Calu3 (cell line): ENCODE measurements at places on chromosomes 12 and 14.
A peak's percentile ranks its signal among the peaks of the same experiment; 100 is the strongest.

DNA sequence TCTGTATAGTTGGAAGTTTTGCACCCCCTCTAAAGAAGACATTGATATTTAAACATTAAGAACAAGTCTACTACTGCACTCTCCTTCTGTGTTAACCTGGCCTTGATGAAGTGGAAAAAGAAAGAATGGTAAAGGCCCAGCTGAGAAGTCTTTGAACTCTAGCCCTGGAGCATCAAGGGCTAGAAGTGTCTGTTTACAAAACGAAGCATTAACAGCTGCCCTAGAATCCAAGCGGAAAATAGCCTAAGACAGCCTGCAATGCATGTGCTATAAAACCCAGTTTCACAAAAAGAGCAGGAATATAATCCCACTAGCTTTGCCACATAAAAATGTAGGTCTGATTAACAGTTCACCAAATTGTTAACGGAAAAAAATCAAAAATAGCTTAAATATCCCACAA is 60.5 kb downstream of the NUMB start:
- DNase-seq, result no peak

- DNase-seq, result no peak
Observed at GRCh38 chr12:68861890-68862289, 53.9 kb downstream of the MDM2 start.

GRCh38 chr12:67077617-67078016 is 191.5 kb upstream of the CAND1 start:
- DNase-seq, result no peak

DNA sequence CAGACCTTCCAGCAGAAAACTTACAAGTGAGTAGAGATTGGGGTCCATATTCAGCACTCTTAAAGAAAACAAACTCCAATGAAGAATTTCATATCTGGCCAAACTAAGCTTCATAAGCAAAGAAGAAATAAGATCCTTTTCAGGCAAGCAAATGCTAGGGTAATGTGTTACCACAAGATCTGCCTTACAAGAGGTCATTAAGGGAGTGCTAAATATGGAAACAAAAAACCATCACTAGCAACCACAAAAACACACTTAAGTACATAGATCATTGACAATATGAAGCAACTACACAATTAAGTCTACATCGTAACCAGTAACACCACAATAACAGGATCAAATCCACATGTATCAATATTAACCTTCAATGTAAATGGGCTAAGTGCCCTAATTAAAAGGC is 47.1 kb upstream of the CLEC14A start:
- no peak for DNase-seq

- DNase-seq, result no peak
Observed at GRCh38 chr12:132355742-132356681, 26.6 kb upstream of the GALNT9 start.

DNA sequence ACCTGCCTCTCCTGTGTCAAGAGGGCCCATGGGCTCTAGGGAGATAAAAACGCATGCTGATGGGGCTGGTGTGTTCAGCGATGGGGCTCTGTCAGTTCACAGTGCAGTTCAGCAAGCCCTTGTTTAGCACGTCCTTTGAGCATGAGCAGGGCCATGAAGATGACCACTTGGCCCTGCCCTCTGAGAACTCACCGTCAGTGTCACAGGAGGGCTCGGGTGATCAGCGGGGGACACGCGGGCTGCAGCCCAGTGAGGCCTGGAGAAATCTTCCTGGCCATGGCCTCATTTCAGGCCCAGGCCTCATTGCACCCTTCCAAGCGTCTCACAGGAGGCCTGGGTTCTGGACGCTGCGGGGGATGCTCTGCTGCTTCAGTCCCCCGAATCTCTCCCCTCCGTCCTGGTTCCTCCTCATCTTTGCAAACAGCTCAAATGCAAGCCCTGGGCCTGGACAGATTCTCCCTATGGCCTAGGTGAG is 181.6 kb downstream of the ADGRD1 start:
- DNase-seq, result no peak

DNA sequence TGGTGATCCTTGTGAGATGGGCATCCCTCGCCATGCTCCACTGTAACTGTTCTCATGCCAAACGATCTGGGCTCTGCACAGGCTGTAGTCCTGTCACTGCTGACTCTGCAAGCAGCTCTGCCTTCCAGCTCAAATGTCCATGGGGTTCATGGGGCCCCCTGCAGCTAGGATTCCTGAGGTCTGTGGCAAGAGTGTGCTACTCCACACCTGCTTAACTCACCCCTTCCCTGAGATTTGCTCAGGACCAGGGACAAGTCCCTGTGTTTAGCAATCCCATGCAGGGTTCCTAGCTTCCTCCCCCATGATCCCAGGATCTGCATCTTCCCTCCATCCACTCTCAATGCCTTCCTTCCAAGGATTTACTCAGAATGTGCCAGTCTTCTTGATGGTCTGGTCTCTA is 241.0 kb downstream of the ASCL1 start:
- DNase-seq, result no peak

GRCh38 chr14:68665792-68666204 is 127.1 kb downstream of the ZFP36L1 start:
- DNase-seq, result no peak

GRCh38 chr12:95474660-95474958 is 657 bp downstream of the METAP2 start:
- peak; percentile 8 for DNase-seq

DNA sequence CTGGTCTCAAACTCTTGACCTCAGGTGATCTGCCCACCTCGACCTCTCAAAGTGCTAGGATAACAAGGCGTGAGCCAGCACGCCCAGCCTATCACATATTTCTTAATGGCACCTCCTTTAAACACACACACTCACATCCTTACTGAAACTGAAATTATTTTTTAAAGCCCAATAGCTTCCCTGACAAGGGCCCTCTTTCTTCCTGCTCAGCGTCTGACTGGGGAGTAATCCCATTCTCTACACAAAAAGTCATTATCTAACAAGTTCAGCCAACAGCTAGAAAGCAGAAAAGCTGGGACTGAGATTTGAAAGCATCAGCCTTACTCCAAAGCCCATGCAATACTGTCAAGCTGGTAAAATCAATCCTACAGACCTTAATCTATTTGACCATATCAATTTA is 10.0 kb upstream of the AICDA start:
- no peak for DNase-seq

- DNase-seq, result no peak
Observed at GRCh38 chr12:52423661-52424500, 10.3 kb downstream of the KRT75 start.

- DNase-seq, result no peak
Observed at GRCh38 chr12:114817571-114818425, 133.8 kb upstream of the TBX3 start.

GRCh38 chr14:76647697-76648298 is 113.5 kb upstream of the VASH1 start:
- peak; percentile 36 for DNase-seq

GRCh38 chr12:24197532-24197931 is 248.1 kb upstream of the SOX5 start:
- DNase-seq, result no peak

DNA sequence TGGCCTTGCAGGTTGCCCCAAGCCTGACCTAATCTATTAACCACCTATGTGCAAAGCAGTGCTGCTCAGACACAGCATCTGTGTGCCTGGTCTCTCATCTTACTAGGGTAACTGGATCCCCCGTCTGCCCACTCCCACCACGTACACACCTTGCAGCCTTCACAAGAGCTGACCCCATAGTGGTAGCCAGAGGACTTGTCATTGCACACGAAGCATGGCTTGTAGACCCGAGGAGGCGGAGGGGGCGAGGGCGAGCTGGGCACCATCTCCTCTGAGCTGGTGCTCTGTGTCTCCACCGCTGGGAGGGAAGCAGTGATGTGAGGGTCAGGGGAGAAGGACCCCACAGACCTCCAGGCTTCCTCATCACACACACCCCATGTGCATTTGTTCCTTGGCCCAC is 8.4 kb upstream of the ITGB7 start:
- no peak for DNase-seq

GRCh38 chr12:57837864-57838562 is 8.5 kb downstream of the CTDSP2 start:
- DNase-seq, result no peak

DNA sequence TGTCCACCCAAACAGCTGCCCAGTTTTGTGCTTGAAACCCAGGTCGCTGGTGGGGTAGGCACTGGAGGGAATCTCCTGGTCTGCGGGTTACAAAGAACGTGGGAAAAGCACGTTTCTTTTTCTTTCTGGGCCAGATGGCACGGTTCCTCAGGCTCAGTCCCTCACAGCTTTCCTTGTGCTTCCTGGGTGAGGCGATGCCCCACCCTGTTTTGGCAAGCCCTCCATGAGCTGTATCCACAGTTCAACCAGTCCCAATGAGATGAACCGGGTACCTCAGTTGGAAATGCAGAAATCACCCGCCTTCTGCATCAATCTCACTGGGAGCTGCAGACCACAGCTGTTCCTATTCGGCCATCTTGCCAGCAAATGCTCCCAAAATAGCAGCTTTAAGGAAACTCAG is 51.4 kb upstream of the TMTC2 start:
- no peak for DNase-seq

DNA sequence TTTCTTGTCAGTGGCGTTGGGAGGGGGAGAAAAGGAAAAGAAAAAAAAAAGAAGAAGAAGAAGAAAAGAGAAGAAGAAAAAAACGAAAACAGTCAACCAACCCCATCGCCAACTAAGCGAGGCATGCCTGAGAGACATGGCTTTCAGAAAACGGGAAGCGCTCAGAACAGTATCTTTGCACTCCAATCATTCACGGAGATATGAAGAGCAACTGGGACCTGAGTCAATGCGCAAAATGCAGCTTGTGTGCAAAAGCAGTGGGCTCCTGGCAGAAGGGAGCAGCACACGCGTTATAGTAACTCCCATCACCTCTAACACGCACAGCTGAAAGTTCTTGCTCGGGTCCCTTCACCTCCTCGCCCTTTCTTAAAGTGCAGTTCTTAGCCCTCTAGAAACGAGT is 1.9 kb downstream of the ASCL1 start:
- no peak for DNase-seq

GRCh38 chr14:83096092-83096491 is 1562.4 kb upstream of the SEL1L start:
- no peak for DNase-seq

DNA sequence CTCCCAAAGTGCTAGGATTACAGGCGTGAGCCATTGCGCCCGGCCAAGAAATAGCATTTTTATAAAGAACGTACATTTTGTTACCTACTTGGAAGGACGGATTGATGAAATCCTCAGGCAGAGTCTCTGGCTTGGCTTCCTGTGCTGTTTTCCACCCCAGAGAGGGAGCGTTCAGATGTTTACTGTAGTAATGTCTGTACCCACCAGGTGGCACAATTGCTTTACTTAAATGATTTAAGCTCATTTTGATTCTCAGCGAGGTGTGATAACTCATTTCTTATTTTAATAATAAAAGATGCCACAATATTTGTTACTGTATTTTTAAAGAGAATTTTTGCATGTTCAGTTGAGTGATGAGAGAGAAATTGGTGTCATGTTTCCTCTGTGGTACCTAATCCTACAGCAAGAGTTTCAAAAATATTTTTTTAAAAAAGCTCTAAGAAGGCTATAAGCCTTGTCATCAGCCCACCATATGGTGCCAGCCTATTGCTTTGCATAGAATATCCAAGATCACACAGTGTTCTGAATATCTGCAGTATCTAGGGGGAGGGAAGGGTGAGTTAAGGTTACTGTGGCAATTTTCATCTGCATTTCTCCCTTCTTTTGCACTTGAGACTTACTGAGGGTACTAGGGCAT is 82.6 kb upstream of the TRAF3 start:
- peak; percentile 64 for DNase-seq

DNA sequence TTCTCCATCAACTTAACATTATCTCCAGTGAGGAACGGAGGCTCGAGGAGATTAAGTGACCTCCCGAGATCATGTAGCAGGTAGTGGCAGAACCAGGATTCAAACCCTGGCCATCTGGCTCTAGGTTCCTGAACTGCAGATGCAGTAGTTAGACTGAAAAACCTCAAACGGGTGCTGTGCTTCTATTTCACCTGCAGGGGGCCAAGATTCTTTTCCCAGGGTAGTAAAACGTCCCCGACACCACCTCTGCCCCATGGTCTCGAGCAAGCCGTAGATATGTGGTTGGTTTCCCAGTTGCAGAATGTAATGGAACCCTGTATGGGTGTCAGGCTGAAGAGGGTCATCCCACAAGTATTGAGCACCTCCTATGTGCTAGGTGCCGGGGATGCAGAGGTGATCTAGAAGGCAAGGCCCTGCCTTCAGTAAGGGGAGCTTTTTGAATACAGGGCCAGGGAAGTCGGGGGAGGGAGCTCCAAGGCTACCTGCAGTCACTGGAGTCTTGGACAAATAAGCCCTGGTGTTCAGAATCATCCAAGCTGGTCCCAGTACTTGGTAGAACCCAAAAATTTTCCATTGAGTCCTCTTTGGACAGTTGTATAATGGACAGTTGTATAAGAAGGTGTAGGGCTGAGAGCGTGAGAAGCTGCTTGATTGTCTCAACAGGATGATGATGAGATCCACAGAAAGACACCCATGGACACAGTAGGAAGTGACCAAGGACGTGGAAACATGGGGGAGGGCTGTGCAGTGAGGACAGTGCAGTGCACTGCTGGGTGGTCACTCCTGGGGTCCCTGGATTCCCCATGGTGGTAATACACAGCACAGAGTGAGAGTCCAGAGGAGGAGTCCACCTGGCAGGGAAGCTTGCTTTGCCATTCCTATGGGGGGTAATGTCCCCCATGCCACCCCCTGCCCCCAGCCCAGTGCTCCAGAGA is 197.2 kb downstream of the CHST11 start:
- peak; percentile 49 for DNase-seq

DNA sequence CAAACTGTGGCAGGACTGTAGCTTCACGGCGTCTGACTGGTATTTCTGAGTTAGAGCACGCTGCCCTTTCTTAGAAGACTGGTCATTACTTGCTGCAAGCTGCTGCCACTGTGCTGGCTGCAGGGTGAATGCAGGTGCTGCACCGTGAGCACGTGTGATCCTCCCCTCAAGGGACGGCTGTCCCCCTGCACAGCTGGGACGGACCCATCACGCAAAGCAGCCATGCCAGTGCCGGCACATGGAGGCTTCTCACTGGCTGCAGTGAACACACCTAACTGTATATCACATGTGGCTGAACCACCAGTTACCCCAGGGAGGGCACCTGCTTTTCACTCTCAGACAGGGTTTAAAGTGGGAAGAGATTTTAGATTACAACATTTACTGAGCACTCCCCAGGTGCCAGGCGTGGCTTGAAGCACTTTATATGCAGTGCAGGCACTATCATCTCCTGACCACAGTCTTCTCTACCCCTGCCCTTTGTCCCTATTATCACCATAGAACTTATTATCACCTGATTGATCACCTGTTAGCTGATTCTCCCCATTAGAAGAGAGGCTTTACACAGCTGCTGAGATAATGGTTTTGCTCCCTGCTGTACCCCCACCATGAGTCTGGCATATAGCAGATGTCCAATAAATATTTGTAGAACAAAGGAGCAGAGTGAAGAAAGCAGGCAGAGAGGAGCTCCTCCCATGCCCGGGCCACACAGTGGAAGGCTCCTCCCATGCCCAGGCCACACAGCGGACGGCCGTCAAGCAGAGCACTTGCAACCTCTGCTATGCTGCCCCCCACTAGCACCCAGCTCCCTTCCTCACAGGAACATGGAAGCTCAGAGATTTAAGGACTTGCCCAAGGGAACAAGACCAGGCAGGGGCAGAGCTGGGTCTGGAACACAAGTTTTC is 25.9 kb downstream of the SLC25A47 start:
- no peak for DNase-seq
